ENCODE measurements at places on chromosomes 6 and 20.

DNA sequence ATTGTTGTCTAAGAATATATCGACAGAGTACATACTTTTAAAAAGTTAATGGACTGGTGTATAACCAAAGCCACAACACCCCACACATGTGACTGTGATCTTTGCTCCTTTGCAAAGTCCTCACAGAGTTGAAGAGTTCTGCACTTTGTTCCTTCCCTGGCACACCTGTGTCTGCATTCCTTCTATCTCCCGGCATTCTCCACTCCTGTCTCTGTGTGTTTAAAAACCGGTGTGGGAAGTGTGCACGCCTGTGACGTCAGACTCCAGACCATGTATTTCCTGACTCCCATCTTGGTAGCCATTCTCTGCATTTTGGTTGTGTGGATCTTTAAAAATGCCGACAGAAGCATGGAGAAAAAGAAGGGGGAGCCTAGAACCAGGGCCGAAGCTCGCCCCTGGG, at the start of gene IYD:
IYD (plus strand) TSS at position 251 of the 400 bp plus-strand sequence; CDS start at position 271, 20 bp downstream.
- no peak for DNase-seq

DNA sequence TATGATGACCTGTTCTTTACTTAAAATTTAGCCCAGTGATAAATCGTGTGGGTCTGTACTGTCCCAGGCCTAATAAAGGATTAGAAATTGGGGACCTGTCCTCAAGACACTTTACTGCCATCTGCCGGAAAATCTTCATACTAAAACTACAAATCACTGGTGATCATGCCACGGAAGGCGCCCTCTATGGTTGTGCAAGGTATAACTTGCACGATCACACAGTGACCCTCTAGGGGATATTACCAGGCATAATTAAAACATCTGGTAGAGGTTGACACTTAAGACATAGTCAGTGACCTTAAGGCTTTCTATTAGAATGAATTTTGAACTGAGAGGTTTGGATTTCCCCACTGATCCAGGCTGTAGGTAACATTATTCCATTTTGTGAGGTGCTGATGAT, 172.6 kb downstream of the BMP2 start:
- no peak for DNase-seq

GRCh38 chr20:10240655-10241054, 22.0 kb downstream of the SNAP25 start:
- DNase-seq: no peak

DNA sequence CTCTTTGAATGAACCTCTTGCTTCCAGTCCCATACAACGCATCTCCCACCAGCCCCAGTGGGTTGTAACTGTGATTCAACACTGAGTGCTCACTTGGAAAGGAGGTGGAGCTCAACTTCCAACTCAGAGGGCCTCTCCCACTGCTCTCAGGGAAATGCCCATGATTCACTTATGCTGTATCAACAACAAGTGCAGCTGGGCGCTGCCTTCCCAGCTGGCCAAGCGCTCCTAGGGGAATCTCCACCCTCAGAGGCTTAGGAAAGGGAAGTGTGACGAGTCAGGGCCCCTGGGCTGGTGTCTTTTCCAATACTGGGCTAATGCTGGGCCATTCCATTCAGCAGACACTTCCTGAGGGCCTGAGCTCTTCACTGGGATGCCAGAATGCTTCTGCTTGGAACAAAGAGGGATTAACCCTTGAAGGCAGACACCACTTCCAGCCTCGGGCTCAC, 8.1 kb upstream of the OCSTAMP start:
- no peak for DNase-seq

- DNase-seq: no peak
Observed at GRCh38 chr20:22446613-22447446, 137.5 kb downstream of the FOXA2 start.
